B cell (primary cell): ENCODE measurements at places on chromosomes 7 and 10. TPM values are rescaled to one million over a fixed set of nuclear protein-coding genes. Genes with fewer than 3 reads are reported as not detected.

GRCh38 chr7:115449689-115450088 lies 527.8 kb downstream of the MDFIC start:
- no peak overlapping the region for H3K4me3 ChIP-seq
- no peak overlapping the region for H3K27ac ChIP-seq
- no peaks in the 10 kb centered on the region for H3K27me3 ChIP-seq
- no peaks in the 10 kb centered on the region for H3K36me3 ChIP-seq
- H3K4me1 ChIP-seq: no peaks in the 10 kb centered on the region
- DNase-seq: peak; percentile 47

- H3K27me3 ChIP-seq: no peaks in the 10 kb centered on the region
- H3K4me1 ChIP-seq: no peaks in the 10 kb centered on the region
- no peak for DNase-seq
- no peaks in the 10 kb centered on the region for H3K36me3 ChIP-seq
- H3K4me3 ChIP-seq: no peak overlapping the region
Observed at GRCh38 chr7:45679516-45679915, 105.3 kb downstream of the ADCY1 start.

Gene DNAH11
- total RNA-seq: 0.24 TPM in 1 of 2 replicates, not detected in the other

Gene WDR86
- total RNA-seq: 1.4 and 1.7 TPM in 2 replicates

- H3K4me1 ChIP-seq: no peaks in the 10 kb centered on the region
- no peaks in the 10 kb centered on the region for H3K27me3 ChIP-seq
- DNase-seq: no peak
- no peak overlapping the region for H3K27ac ChIP-seq
Observed at GRCh38 chr10:52453501-52453900, 139.4 kb downstream of the DKK1 start.

GRCh38 chr7:26008428-26008827 lies 143.6 kb upstream of the NFE2L3 start:
- H3K4me3 ChIP-seq: no peak overlapping the region
- H3K4me1 ChIP-seq: peaks cover 11% of the 10 kb centered on the region
- DNase-seq: no peak
- no peaks in the 10 kb centered on the region for H3K36me3 ChIP-seq

- H3K4me3 ChIP-seq: peak overlapping the region; percentile 79
- no peaks in the 10 kb centered on the region for H3K36me3 ChIP-seq
- peak; percentile 49 for DNase-seq
- peaks cover 40% of the 10 kb centered on the region for H3K4me1 ChIP-seq
Observed at GRCh38 chr7:27096768-27097514, 1.1 kb upstream of the HOXA1 start.

DNA sequence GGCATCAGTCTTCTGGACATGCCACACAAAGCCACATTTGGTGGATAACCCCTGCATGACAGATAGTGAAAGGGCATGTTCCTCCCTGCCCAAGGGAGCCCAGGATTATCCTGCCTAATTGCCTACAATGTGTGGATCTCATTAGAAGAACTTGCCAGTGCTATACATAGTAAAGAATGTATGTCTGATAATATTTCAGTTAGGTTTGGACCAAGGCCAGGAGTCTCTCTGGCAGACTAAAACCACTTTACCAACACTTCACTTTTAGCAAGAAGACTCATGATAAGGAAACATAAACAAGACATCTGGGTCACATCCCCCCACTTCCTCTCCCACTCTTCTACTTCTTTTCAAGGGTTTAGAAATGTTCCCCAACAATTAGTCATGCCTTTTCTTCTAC lies 196.7 kb downstream of the MTERF1 start:
- H3K4me1 ChIP-seq: no peaks in the 10 kb centered on the region
- H3K4me3 ChIP-seq: no peak overlapping the region
- DNase-seq: no peak
- no peaks in the 10 kb centered on the region for H3K36me3 ChIP-seq

DNA sequence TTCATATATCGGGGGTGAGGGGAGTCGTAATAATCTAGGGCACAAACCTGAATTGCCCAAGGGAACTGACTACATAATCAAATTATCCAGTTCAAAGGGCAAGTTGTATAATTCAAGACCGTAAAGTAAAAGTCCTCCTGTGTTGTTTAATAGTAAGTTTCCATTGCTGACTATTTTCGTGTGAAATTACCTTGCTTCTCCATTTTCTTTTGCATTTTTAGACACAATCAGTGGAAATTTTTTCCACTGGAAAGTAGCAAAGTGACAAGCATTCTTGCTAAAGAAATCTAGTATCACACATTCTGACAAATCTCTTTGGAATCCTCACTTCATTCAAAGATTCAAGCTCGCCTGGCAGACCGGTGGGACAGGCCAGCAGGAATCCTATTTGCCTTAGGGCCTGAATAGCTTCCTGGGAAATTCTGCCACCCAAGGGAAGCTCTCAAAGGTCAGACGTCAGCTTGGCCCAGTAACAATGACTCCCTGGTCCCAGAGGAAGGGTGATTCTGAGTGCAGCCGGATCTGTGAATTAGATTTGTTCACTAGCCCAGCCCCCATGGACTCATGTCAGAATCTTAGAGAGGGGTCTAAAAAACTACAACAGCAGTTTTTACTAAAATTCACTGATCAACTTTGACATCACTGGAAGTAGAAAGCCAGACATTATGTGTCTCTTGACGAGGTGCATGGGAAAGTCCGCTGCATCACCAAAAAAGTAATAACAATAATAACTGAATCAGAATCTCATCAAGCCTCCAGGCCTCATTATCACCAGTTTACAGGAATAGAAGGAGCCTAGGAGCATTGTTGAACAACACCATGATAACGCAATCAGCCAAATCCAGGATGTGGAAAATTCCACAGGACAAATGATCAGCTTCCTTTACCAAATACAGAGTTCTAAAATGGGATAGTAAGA lies 161.0 kb downstream of the SKIDA1 start:
- no peak overlapping the region for H3K4me3 ChIP-seq
- no peaks in the 10 kb centered on the region for H3K36me3 ChIP-seq
- no peak for DNase-seq
- H3K27me3 ChIP-seq: no peaks in the 10 kb centered on the region
- no peak overlapping the region for H3K27ac ChIP-seq

DNA sequence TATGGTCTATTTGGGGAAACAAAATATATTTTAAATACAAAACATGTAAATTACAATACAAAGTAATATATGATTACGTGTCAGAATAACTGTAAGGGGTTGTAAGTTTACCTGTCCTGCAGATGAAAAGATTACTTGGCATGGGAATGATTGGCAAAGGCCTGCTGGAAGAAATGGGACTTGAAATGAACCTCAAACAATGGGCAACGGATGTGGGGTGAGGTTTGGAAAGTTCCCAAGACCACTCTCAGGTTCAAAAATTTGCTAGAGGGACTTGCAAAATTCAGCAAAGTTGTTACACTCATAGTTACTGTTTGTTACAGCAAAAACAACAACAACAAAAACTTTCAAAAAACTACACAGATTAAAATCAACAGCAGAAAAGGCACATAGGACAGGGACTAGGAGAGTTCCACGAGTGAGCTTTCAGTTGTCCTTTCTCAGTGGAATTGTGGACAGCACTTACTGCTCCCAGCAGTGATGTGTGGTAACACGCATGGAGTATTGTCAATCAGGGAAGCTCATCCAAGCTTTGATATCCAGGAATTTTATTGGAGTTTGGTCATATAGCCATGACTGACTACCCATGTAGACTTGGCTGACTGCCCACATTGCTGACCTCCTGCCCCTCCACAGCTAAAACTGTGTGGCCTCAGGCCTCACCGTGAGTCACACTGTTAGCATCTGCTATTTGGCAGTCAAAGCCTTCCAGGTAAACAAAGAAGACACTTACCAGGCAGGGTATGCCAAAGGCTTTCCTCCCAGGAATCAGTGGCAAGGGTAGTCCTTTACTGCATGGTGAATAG lies 43.8 kb downstream of the EXOC6 start:
- H3K36me3 ChIP-seq: peaks cover 9% of the 10 kb centered on the region
- no peaks in the 10 kb centered on the region for H3K27me3 ChIP-seq
- no peak overlapping the region for H3K4me3 ChIP-seq
- H3K4me1 ChIP-seq: no peaks in the 10 kb centered on the region
- no peak for DNase-seq

Gene TUBB8
- total RNA-seq: 0.75 and 0.84 TPM in 2 replicates

Gene TRPV6
- total RNA-seq: not detected in 2 replicates

- peak; percentile 72 for DNase-seq
- no peaks in the 10 kb centered on the region for H3K4me1 ChIP-seq
- H3K36me3 ChIP-seq: peaks cover 53% of the 10 kb centered on the region
- no peak overlapping the region for H3K27ac ChIP-seq
- no peaks in the 10 kb centered on the region for H3K27me3 ChIP-seq
Observed at GRCh38 chr10:132654708-132655661, 117.4 kb downstream of the INPP5A start.

GRCh38 chr10:64574371-64574770 lies 1053.2 kb downstream of the REEP3 start:
- H3K27ac ChIP-seq: no peak overlapping the region
- no peaks in the 10 kb centered on the region for H3K27me3 ChIP-seq
- no peak overlapping the region for H3K4me3 ChIP-seq
- no peaks in the 10 kb centered on the region for H3K36me3 ChIP-seq
- no peak for DNase-seq

Gene AKR1E2
- 0.42 TPM in 1 of 2 replicates, not detected in the other for total RNA-seq

DNA sequence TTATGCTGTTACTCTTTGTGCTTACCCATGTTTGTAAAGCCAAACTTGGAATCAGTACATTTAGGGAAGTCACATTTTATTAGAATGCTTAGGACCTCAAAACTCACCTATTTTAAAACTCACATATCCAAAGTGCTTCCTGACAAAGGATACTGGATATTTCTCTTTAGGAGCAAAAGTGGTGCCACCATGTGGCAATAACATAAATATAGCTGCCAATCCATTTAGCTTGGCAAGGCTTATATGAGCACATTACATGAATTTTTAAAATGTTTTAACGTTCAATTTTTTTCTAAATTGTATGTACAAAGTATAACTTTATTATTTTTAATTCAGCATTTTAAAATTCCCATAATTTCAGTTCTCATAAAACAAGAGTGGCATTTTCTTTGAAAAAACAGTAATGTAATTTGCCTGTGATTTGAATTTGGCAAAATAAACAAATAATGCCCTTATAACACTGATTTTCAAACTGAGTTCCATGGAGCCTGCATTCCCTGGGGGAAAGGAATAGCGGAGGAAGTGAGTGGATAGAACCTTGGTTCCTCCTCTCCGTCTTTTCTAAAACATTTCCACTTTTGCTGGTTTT lies 75.4 kb downstream of the HDAC9 start:
- no peaks in the 10 kb centered on the region for H3K36me3 ChIP-seq
- H3K4me1 ChIP-seq: peaks cover 56% of the 10 kb centered on the region
- H3K4me3 ChIP-seq: no peak overlapping the region

Gene RBP3
- not detected in 2 replicates for total RNA-seq
